Activated CD4-positive, alpha-beta T cell treated with anti-CD3 and anti-CD28 coated beads, Interleukin-2, Interleukin-4, amounts not matched to agents 100 ng/mL and 50 ng/mL, durations not matched to agents 16 hours and 8 hours (primary cell): ENCODE measurements at places on chromosomes 6 and 20.

GRCh38 chr6:154414021-154414813 is 57.6 kb upstream of the IPCEF1 start:
- DNase-seq: no peak

GRCh38 chr20:9040863-9041524 is 27.9 kb upstream of the PLCB4 start:
- no peak for DNase-seq

DNA sequence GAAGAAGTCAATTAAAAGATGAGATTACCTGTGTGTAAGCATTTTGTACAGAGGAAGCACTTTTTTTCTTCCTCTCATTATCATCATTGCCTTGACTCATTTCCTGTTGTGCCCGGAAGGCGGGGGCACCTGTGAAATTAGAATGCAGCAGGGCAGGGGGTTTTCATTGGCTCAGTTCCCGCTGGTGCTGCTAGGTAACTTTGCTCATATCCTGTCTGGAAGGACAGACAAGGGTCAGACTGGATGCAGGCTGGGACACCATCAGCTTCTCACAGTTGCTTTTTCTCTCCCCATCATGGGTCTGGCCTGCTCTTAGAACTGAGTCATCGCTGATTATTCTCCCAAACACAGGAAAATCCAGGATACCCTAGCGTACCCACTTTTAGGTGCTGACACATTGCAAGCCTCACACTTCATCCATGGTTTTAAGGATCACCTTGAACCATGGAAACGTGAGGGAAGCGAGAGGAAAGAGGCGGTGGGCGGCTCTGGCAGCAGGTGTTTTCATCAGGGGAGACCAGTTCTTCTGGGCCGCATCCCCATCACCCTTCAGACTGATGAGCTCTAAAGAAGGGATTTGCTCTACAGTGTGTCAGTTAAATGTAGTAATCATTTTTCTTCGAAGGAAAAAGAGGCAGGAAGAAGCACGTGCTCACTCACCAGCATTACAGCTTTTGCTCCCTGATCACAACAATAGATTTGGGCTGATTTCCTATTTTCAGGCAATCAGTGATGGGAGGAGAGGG is 195.7 kb upstream of the SASH1 start:
- peak; percentile 44 for DNase-seq

- DNase-seq: no peak
Observed at GRCh38 chr20:9877932-9878495, 39.1 kb upstream of the PAK5 start.

GRCh38 chr20:42963796-42964195 is 225.9 kb downstream of the PTPRT start:
- DNase-seq: no peak

DNA sequence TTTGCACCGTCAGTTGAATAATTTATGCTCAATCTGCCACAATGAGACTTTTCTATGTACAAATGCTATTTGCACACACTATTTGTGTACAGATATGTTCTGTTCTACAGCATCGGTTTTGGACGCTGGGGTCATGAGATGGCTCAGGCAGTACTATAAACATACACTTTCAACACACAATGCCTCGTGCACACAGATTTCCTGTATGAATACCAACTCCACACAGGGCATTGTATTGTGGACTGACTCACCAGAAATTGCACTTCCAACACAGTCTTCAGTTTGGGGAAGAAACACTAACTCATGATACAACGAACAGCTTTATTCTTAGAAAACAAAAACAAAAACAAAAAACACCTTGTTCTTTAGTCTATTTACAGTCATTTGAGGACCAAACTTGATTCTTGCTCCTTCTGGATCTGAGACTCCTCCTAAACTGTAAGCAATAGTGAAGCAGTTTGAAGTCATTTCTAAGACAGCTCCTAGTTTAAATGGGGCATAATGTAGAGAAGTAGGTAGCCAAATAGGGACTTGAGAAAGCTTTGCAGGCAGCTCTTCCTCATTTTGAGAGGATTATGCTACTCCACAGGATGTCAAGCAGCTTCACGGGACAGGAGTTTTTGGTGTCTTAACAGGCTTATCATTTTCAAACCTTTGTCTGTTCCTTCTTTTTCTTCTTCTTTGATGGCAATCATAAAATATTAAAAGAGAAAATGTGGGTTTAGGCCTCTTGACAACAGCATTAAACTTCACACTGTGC is 33.7 kb downstream of the GJA10 start:
- DNase-seq: no peak
